Activated CD4-positive, alpha-beta T cell treated with anti-CD3 and anti-CD28 coated beads for 24 hours (primary cell): ENCODE measurements at places on chromosomes 2 and 18.

DNA sequence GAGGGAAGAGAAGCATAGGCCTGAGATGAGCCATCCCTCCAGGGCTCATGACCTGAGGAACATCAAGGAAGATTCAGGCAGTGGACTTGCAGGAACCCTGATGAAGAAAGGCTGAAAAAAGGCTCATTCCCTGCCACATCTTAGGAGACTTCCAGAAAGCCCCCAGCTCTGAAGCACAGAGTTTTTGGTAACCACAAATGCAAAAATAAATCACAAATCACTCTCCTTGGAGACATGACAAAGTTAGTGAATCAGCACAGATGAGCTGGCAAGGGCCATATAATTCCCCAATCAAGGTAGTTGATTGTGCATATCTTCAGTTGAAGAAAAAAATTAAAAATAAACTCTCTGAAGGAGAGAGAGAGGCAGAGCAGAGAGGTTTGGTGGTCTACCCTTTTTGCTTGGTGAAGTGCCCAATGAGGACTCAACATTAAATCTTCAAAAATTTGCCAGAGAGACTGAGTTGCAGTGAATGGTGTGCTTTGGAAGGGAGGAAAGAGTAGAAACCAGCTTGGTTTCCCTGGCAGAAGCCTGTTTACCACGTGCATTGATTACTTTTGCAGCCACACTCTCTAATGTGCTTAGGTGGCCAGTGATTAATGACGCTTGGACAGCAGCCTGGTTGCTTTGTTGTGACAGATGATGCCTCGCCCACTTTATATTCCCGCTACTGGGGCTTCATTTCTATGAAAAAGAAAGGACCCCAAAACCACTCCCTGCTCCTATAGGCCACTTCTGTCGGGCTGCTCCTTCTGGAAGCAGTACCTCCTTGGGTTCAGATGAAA lies 257.4 kb upstream of the SLC14A2 start:
- no peak for DNase-seq

GRCh38 chr2:199136681-199137080 lies 321.1 kb downstream of the SATB2 start:
- no peak for DNase-seq

DNA sequence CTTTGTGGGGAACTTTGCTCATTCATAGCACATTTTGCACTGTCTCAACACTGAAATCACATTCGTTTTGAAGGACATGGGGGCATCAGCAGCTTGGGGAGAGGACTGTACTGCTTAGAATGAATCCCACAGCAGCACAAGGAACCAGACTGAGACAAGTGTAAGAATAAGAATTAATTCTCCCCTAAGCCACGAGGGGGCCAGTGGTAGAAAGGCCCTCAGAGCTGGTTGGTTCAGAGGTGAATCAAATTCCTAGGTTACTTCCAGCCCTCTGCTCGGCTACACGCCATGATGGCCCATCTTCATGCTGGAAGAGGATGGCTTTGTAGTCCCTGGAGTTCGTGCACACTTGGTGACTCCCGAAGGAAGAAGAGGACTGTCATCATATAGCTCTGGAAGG lies 12.0 kb upstream of the MC5R start:
- no peak for DNase-seq

DNA sequence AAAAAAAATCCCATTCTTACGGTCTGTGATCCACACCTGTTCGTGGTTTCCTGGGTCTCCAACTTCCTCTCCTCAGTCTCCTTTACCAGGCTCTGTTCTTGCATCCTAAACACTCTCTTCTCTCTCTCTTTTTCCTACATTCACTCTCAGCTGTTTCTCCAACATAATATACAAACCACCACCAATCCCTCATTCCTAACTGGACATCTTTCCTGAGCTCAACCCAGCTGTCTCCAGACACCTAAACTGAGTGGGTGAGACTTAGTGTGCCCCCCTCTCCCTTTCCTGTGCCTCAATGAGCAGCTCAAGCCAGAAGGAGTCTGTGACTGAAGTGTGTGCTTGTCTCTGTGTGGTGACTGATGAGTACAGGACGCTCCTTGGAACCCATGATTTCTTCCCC lies 59.4 kb downstream of the LIPG start:
- no peak for DNase-seq

DNA sequence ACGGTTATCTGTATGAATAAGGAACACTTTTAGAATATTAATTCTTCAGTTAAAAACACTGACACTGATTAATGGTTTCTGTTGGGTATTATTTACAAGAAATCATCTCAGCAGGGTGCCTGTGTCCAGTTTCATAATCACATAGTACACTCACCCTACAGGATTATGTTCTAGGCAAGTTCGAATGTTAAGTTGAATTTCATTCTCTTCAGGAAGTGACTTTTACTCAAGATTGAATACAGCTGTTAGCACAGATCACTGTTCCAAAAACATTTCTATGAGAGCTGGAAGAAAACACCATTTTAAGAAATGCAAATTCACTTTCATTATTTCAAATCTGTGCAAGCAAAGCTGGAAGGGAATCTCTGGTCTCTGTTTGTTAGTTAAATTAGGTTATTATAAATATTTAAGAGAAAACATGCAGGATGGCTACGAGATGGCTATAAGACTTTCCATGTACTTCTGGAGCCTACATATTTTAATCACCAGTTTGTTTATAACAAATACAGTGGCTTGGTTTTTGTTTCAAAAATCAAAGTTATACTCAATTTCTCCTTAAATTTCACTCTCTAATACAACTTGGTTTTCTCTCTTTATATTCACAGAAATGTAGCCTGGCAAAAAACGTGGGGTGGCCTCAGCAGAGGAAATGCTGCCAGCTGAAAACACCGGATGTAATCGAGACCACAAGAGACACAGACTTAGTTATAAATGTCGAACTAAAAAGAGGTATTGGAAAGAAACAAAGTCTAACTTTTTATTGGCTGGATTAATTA lies 65.8 kb downstream of the RBMS1 start:
- no peak for DNase-seq
